NCI-H2081 treated with DMSO at 0.1 percent for 48 hours (cell line): ENCODE measurements at places on chromosomes 6 and 20.

DNA sequence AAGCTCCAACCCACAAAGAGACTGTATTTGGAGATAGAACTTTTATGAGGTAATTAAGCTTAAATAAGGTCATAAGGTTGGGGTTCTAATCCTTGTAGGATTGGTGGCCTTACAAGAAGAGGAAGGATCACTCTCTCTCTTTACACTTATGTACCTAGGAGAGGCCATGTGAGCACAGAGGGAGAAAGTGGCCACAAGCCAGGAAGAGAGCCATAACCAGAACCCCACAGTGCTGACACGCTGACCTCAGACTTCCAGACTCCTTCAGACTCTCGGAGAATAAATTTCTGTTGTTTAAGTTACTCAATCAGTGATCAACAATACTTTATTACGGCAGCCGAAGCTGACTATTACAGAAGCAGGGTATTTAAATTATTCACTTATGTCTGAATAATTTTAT lies 430.5 kb upstream of the EPHA7 start:
- DNase-seq: no peak

GRCh38 chr6:6006428-6007365 lies at the start of gene NRN1:
NRN1 (minus strand) TSS chr6:6006925; CDS start chr6:6006749, 176 bp downstream.
- DNase-seq: no peak

- no peak for DNase-seq
Observed at GRCh38 chr6:79173378-79173777, 61.1 kb downstream of the HMGN3 start.

DNA sequence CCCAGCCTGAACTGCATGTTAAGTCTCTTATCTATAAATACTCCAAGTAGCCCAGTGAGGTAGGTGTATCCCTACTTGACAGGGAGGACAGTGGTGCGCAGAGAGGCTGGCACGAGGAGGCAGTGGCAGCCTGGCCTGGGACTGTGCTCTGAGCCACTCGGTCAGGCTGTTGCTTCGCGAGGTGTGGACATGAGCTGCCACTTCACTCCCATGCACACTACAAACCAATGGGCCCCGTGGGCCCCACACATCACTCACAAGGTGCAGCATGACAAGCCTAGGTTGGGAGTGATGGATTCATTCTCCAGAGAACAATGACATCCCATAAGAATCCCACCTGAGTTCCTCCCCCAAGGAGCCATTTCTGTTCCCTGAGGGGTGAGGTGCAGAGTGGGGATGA lies 54.9 kb downstream of the TMEM242 start:
- DNase-seq: no peak

DNA sequence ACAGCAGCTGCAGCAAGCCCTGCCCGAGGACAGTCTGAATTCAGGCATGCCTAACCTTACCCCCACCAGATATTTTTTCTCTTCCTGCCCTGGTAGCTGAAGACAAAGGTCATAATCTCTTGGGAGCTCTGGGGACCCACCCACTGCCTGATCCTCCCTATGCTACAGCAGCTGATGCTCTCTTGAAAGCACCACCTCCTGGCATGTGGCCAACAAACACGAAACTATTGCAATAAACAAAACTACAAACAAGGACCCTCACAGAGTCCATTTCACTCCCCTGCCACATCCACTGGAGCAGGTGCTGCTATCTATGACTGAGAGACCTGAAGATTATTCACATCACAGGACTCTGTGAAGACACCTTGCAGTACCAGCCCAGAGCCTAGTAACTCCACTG lies 238.5 kb upstream of the HS3ST5 start:
- no peak for DNase-seq

DNA sequence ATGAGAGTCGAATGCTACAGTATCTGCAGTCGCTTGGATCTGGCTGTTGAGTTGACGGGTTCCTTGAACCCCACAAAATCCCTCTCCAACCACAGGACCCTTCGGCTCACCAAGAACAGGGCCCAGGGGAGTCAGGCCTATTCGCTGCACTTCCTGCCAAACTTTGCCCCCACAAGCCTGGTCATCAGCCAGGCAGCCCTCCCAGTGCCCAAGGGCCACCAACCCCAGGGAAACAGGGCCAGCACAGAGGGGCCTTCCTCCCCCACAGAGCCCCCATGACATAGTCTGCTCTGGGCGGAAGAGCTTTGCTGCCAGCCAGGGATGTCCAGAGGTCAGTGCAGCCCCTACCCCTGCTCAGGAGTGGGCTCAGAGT lies 34.5 kb upstream of the MRGBP start:
- DNase-seq: no peak

- no peak for DNase-seq
Observed at GRCh38 chr6:151524059-151524458, 30.2 kb downstream of the CCDC170 start.

GRCh38 chr6:84309336-84309735 lies 81.9 kb upstream of the CEP162 start:
- DNase-seq: no peak

GRCh38 chr20:35568645-35569044 lies 26.8 kb downstream of the ERGIC3 start:
- DNase-seq: no peak

GRCh38 chr20:61297986-61298385 lies 45.9 kb downstream of the CDH4 start:
- no peak for DNase-seq

- DNase-seq: no peak
Observed at GRCh38 chr20:50017576-50018248, 34.9 kb downstream of the SNAI1 start.

- DNase-seq: no peak
Observed at GRCh38 chr6:129364037-129364436, 345.9 kb downstream of the ARHGAP18 start.

DNA sequence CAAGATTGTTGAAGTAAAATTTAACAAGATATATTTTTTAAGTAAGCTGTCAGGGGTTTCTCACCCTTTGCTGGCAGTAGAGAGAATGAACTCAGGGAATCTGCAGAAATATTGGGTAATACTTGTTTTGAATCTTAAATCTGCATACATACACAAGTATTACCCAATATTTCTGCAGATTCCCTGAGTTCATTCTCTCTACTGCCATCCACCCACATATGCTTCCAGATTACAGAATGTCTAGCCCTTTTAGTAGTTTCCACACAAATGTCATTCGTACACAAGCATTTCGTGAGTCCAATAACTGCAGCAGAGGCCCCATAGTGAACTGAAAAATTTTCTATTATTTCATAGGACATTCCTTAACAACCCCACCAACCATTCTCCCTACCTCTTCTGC lies 69.6 kb upstream of the TNFRSF21 start:
- no peak for DNase-seq

DNA sequence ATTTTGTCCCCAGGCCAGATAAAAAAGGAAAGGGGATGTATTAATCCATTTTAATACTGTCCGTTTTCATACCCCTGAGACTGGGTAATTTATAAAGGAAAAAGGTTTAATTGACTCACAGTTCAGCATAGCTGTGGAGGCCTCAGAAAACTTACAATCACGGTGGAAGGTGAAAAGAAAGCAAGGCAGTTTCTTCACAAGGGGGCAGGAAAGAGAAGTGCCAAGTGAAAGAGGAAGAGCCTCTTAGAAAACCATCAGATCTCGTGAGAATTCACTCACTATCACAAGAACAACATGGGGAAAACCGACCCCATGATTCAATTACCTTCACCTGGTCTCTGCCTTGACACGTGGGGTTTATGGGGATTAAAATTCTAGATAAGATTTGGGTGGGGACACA lies 152.5 kb downstream of the IBTK start:
- DNase-seq: no peak

DNA sequence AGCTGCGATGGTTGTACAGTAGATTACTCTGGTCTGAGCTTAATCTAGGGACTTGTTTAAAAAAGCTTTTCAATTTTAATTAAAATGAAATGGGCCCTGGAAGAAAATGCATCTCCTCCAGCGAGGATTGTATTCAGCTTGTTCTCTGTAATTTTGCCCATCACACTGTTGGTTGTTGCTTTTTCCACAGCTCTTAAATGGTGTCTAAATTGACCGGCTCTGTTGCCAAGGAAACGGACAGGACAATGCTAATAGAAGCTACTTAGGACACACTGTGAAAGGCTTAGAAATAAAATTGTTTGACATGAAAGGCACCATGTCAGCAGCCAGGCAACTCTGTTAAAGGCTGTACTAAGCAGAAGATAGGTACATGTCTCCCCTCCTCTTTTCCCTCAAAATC lies 116.7 kb upstream of the NRSN1 start:
- DNase-seq: peak; percentile 44

- no peak for DNase-seq
Observed at GRCh38 chr20:13821876-13822275, 37.0 kb downstream of the NDUFAF5 start.

GRCh38 chr6:163782436-163783003 lies 368.0 kb downstream of the QKI start:
- DNase-seq: no peak

DNA sequence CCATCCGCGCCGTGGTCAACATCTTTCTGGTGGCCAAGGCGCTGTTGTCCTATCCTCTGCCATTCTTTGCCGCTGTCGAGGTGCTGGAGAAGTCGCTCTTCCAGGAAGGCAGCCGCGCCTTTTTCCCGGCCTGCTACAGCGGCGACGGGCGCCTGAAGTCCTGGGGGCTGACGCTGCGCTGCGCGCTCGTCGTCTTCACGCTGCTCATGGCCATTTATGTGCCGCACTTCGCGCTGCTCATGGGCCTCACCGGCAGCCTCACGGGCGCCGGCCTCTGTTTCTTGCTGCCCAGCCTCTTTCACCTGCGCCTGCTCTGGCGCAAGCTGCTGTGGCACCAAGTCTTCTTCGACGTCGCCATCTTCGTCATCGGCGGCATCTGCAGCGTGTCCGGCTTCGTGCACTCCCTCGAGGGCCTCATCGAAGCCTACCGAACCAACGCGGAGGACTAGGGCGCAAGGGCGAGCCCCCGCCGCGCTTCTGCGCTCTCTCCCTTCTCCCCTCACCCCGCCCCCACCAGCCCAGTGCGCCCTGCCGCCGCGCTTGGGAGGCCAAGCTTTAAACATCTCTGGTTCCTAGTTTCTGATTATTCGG lies 4.0 kb downstream of the SLC32A1 start:
- no peak for DNase-seq

DNA sequence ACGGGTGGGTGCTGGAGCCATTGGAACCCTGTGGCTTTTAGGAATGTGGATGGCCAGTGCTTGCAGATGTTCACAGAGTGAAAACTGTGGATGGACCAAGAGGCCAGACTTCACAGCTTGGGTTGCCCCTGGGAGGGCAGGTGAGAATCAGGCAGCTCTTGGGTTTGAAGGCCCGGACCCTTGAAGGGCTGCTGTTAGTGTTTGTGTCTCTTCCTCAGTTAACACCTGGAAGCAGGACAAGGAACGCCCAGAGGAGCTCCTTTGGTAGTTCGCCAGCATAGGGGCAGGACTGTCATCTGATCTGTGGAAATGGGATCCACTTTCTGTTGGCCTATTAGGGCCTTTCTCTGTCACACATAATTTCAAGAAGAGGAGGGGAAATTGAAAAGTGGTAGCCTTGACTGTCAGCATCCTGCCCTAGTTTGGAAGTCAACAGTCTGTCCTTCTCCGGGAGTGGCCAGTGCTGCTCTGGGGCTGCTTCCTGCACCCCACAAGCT lies 43.6 kb downstream of the RIOK1 start:
- no peak for DNase-seq

DNA sequence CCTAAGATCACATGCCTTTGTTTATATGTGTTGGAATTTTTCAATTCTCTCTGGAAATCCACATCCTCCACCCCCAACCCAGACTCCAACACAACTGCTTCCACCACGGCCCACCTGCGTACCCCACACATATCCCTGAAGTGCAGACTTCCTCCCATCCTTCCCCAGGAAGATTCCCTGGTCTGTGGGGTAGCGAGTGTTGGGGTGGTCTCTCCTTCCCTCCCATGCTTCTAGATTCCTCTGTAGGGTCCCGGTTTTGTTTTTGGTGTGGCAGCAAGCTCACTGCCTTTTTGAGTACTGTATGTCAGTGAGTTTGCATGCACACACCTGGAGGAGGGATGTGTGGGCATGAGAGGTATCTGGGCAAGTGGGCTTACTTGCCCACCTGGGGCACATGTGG lies 127.6 kb downstream of the MRPL14 start:
- no peak for DNase-seq
